ENCODE measurements at places on chromosomes 3 and 15. TPM values are rescaled to one million over a fixed set of nuclear protein-coding genes. Genes with fewer than 3 reads are reported as not detected.

DNA sequence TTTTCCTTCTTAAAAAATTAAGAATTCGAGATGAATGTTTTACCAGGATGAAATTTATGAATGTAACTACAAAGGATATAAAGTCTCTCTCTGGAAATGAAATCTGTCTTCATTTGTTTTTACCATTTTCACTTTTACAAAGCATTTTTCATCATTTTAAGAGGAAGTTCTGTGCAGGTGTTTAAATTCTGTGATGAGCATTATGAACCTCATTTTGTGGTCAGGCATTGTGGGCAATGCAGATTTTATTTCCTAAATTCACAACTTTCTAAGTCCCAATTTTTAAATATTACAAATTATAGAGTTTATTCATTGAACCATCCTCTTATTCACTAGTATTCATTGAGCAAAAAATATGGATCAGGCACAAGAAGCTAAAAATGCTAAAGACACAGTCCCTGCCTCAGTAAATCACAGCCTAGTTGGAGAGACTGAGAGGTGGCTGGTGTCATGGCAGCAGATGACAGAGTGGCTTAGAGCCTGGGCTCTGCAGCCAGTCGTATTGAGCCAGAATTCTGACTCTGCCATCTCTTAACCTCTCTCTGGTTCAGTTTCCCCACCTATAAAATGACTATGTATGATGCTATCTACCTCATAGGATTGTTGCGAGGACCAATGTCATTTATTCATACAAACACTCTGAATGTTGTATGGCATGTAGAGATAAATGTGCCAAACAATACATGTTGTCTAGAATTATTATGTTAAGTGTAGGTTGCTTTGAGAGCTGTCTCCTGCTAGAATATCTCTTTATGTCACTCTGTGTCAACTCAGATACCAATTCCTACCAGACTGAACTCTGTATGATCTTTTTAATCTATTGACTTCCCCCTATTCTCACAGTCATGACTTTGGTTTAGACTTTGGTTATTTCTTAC is 7.5 kb upstream of the TGFBR2 start:
- no peak for ATAC-seq

DNA sequence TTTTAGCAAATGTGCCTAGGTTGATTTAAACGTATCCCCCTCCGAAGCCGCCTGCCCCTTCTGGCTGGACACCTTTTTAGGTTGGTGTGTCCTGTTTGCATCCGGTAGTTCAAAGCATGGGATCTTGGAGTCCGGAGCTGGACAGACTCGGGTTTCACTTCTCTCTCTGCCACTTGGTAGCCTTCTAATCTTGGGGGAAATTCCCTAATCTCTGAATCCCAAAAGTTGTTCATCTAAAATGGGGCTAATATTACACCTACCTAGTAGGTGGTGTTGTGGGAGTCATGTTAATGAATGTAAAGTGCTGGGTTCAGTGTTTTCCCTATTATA is 760 bp downstream of the FANCI start:
- ATAC-seq, result no peak

- ATAC-seq, result peak; percentile 76
These were observed 123.0 kb upstream of the STAC start for GRCh38 chr3:36257158-36257852.

The ATP13A5 gene
- total RNA-seq, result 0.49 TPM

The GOLGA6L9 gene
- total RNA-seq, result 8.3 TPM

- ATAC-seq, result no peak
These were observed 73.0 kb downstream of the MYO9A start for GRCh38 chr15:72044956-72045355.

DNA sequence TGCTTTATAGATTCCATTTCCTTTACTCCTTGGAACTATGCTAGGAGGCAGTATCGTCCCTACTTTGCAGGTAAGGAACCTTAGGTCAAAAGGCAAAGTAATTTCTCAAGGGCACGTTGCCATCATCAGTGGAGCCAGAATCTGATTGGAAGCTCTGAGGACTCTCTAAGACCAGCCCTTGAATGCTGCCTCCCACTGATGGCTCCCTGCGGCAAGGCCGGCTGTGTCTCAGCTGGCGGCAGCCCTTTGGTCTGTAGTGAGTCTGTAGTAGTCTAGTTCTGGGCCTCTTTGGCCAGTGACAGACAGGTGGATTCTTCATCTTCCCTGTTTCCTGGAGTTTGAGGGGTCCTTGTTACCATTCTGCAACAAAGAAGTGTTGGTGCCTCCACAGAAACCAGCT is 76.2 kb downstream of the PCCB start:
- no peak for ATAC-seq

DNA sequence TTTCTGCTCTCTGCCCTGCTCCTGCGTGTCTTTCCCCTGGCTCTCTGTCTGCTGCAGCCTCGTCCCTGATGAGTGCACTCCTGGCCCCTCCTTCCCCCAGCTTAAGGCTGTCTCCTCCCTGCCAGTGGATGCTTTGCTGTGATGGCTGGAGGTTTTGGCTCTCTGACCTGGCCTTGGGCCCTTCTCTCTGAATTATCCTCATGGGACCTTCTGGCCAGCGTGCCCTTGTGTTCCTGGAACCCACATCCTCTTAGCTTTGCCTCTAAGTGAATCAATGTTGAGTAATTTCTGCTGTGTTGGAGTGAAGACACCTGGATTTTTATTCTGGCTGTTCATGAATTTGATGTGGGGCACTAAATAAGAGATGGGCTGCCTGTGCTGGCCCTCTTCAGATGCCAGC is 9.8 kb upstream of the TNFAIP8L3 start:
- no peak for ATAC-seq

DNA sequence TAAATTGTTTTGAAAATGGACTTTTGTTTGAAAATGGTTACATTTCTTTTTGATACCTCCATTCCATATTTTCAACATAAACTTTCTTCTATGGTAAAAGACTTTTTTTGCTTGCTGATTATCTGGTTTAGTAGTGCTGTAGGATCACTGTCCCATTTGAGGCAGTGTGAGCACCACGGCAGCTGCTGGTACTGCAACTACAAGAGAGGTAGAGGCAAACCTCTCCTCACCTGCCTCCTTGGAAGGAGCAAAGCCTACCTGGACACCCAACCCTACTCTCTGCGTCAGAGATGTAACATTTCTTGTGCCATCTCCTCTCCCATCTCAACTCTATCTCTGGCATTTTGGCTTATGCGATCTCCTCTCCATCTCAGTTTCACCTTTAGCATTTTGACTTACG is 460.1 kb downstream of the SHQ1 start:
- no peak for ATAC-seq

The LRRC15 gene
- 0.09 TPM for total RNA-seq

DNA sequence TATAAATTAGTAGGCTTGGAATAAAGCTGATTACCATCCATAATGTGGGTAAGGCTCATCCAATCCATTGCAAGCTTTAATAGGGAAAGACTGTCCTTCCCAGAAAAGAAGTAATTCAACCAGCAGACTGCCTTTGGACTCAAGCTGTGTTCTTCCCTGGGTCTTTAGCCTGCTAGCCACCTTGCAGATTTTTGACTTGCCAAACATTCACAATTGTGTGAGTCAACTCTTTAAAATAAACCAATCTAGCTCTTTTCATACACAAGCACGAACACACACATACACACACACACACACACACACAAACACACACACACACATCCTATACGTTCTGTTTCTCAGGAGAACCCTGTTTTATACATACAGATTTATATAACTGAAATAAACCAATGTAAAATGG is 248.1 kb downstream of the NAALADL2 start:
- no peak for ATAC-seq

DNA sequence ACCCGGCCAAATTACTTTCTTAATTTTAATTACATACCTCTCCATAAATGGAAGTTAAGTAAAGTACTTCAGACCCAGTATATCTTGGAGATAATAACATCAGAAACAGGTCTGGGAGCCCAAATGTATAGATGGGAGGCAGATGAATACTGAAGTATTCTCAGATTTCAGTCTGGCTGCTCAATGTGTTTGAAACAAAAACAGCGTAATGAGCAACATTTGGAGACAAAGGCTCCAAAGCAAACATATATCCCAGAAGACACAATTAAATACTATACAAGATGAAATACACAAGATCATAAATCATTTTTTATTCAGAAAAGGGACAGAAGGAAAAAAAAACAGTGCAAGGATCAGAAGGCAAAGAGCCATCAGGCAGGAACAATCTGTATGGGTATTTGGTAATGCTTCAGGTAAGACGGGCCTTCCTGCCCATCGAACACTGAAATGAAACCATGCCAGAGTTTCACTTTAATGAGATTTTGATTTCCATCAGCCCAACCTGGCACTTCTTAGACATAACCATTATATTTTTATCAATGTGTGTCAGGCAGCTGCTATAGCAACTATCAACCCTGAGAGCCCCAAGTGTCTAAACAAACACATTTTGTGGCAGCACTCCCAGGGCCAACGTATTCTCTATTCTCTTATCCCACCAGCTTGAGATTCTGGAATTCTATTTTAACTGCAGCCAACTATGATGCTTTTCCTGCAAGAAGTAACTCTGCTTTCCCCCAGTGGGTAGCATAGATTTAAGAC is 210.8 kb downstream of the STT3B start:
- ATAC-seq, result no peak

The C2CD4B gene
- 0.59 TPM for total RNA-seq

Data from motor neuron (in vitro differentiated cells).